Fibroblast of lung (primary cell): ENCODE measurements at places on chromosomes 4 and X. TPM values are rescaled to one million over a fixed set of nuclear protein-coding genes. Genes with fewer than 3 reads are reported as not detected.

The AMTN gene
- total RNA-seq, result not detected in 2 replicates

The ESX1 gene
- not detected in 2 replicates for total RNA-seq

The DUX4 gene
- not detected in 2 replicates for total RNA-seq

The NXT2 gene
- 13.5 and 14.6 TPM in 2 replicates for total RNA-seq

The FAM9C gene
- under 0.01 and 0.26 TPM in 2 replicates for total RNA-seq

The KLHL4 gene
- total RNA-seq, result 2.1 and 3.5 TPM in 2 replicates

The PAGE5 gene
- 0.66 TPM in 1 of 2 replicates, not detected in the other for total RNA-seq

GRCh38 chrX:99398545-99398944 lies 1011.5 kb downstream of the PCDH19 start:
- no peak for DNase-seq

DNA sequence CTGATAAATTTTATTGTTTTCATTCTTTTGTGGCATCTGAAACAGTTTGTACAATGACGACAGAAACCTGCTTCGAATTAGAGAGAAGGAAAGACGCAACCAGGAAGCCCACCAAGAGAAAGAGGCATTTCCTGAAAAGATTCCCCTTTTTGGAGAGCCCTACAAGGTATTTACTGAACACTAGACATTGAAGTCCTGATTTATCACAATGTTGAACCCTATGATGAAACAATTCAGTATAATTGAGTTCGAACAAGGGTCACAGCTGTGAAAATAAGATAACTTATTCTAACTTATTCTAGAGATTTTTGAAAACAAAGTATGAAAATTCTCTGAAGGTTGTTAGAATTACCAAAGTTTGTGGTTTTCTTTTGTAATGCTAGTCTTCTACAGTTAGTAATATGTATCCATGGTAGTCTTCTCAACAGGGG lies 111.3 kb downstream of the AFF1 start:
- DNase-seq, result no peak

DNA sequence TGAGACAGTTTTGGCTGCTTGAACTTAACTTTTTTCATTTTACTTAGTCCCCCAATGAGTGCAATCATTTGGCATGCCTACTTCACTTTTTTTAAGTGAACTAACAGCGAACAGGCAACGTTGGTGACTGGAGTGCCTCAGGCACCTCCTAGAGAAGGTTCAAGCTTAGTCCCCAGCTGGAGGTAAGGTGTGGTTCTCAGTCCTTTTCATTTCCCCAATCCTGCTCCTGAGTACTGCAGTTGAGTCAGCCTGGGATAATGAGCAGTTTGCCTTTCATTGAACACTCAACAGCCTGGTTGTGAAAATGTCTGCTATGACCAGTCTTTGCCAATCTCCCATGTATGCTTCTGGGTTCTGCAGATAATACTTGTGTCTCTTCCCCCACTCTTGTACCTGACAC lies 109.5 kb downstream of the CDKL5 start:
- no peak for DNase-seq

- no peak for DNase-seq
Measured at GRCh38 chr4:84166486-84166885, 332.6 kb downstream of the NKX6-1 start.

DNA sequence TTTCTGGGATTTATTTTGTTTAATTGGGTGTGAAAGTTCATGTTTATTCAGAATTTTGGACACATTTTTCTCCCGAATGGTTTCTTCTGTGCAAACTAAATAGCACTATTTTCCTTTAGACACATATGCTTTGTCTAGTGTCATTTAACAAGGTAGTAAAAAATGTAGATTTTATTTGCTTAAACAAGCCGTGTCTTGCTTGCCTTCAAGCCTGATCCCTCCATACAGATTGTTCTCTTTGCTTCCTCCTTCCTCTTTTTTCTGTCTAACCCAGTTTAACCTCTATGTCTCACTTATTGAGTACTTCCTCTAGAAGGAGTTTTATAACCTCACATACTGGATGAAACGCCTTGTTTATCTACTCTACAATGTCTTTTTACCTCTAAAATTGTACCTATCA lies 211.8 kb downstream of the NPFFR2 start:
- no peak for DNase-seq

- DNase-seq, result no peak
Measured at GRCh38 chr4:81058621-81059020, 28.1 kb downstream of the BMP3 start.

DNA sequence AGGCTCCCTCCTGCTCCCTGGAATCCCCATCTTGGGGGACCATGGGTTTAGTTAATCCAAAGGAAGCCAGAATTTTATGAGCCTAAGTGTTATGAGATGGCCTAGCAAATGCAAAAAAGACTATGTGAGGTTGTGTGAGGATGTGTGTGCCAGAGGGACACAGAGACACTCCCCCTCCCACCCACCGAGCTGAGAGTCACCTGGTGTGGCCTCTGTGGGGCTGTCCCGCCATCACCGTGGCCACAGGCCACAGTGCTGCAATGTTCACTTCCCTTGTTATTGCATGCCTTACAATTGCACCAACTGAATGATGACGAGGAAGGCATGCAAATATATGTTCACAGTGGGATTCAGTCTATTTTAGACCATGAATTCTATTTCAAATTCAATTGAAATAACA lies 601 bp upstream of the FGFBP2 start:
- no peak for DNase-seq

- DNase-seq, result peak; percentile 32
Measured at GRCh38 chr4:133157460-133158160, 8.5 kb downstream of the PCDH10 start.

GRCh38 chr4:52989865-52990264 lies 127.7 kb downstream of the RASL11B start:
- DNase-seq, result no peak

- peak; percentile 57 for DNase-seq
Measured at GRCh38 chr4:48237996-48238645, 31.5 kb downstream of the TEC start.

GRCh38 chr4:124025000-124025399 lies 628.4 kb downstream of the SPRY1 start:
- no peak for DNase-seq

DNA sequence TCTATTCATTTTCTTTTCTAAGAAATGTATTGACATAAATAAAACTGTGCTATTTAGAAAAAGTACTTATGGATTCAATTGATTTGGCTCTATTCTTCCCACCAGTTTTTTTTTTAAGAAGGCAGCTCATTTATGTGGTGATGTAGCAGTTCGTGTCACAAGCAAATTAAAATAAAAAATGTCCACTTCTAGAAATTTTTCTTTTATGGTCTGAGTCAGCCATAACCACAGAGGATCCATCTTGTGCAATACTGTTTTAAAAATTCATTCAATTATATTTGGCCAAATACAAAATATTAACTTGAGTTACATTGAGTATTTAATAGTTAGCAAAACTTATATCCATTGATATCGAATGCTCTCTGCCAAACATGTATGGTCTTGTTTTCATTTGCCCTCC lies 207.9 kb upstream of the FAT1 start:
- peak; percentile 80 for DNase-seq

DNA sequence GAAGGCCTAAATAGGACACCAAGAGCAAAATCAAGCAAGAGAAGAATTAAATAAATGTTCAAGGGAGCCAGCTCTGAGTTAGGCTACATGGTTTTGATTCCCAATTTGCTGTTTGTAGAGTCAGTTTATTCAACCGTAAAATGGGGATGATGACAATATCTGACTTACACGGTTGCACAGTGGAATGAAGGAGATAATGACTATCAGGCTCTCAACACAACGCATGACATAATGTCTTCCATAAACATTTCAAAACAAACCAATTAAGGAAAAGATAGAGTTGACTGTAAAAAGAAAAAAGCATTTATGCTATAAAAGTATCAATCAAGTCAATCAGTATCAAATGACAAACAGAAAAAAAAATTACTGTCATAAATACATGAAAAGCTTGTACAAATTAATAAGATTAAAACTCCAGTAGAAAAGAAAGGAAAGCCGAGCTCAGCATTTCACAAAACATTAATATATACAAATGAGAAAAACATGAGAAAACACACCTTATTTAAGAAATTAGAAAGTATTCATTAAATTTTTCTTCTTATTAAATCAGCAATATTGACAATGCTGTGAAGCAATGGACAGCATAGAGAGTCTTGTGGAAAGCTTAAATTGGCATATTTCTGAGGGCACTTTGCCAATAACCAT lies 179.0 kb downstream of the SCFD2 start:
- DNase-seq, result peak; percentile 49

DNA sequence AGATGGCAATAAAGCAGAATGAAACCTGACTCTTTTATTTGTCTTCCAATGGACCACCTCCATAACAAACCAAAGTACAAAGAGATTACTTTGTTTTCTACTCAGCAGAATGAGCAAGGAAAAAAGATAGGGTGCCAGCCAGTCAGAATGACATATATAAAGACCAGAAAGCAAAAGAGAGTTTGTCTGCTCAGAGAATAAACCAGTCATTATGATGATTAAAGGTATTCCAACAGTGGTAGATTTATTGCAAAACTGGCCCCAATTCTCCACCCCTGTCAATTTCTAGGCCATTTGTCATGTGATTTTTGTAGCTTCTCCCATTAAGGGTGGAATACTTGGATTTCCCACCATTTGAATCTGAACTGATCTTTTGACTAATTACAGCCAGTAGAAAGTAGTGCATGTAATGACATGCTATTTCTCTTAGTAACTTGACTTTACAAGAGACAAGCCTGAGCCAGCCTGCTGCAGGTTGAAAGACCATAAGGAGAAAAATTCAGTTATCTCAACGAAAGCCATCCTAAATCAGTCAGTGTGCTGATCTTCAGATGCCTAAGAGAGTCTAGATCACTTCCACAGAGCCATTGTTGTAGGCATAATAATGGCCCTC lies 203.1 kb downstream of the EPHA5 start:
- no peak for DNase-seq

DNA sequence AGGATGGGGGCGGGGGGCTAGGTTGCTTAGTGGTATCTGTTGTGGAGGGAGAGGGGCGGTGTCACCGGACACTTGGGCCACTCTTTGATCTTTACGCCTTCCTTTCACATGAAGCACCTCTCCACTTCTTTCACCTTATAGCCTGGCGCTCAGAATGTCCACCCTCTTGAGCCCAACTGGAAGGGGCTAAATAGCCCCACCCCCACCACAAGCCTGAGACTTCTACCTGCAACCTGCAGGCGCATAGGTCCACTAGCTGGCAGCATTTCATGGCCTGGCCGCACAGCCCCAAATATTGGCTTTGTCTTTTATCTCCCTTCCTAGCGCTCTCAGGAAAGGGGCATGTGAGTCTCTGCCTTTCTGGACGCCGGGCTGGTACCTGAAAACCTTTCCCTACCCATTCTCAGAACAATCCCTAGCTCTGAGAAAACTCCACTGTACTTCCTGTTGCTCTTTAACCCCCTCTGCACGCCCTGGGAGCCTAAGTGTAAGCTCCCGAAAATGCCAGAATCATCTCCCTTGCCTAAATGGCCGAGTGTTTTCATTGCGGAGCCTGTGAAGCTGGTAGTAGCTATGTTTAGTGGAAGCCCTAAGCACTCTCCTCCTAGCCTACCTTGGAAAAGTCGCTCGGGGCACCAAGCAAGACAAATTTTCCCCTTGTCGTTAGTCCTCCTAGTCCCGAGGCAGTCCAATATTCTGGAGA lies 1.2 kb upstream of the TRPC5 start:
- DNase-seq, result no peak

GRCh38 chrX:106898462-106898861 lies 4.7 kb downstream of the RIPPLY1 start:
- DNase-seq, result peak; percentile 70

DNA sequence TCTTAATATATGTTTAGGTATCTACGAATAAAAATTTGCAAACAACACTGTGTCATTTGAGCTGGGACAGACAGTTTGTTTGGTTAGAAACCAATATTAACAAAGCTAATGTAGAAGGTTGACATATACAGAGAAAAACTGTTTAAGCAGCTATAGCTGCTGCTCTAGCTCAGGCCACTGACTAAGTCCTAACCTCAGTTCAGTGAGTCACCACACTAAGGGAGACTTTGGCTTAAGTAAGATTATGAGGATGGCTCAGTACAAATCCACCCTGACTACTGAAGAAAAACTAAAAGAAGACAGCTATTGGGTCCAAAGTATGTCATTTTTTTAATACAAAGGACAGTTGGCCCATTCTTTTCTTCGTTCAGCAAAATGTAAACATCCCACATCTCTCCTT lies 717.3 kb upstream of the ACTRT1 start:
- no peak for DNase-seq

DNA sequence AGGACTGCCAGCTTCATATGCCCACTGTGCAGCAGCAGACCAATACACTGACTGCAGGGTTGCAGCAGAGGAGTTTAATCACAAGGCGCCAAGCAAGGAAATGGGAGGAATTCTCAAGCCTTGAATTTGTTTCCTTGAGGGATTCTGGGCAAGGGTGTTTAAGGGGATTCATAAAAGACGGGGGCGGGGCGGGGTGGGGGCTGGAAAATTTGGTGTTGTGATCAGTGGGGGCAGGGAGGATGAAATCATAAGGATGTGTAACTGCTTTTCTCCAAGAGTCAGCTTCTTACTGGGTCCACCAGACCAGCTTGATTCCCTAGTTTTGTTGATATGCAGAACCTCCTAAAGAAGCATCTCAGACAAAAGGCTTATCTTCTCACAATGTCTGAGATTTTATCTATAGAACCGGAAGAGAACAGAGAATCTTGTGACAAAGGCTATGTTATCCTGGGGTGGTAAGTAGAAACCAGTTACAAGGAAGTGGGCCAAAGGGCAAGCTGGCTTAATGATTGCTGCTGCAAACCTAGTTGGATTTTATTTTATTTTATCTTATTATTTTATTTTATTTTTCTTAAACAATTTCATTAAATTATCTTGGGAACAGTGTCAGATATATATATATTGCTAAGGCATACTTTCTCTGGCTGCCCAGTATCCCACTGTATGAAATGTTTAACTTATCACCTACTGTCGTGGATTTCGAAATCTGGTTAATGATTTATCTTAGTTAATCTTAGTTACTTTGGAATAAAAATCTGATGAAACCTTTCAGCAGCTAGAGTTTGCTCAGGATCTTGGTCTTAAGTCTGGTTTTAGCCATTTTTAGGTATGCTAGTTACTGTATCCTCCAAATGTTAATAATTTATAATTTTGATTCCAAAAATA lies 276.4 kb downstream of the RPA4 start:
- peak; percentile 1 for DNase-seq

DNA sequence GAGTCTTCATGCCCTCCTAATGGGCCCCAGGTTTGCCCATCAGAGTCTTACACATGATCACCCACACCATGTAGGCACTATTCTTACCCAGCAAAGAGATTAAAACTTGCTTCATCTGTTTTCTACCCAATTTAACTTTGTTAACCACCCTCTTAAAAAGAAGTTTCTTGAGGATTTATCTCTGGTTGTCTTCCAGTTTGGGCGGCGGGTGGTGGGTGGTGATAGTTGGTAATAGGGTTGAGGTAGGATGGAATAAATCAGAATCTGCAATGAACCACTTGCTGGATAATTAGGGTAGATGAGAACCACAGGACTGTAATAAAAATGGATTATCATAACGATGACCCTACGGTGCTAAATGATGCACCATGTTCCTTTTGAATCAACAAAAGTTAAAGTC lies 30.9 kb downstream of the GALNT7 start:
- no peak for DNase-seq
